ENCODE measurements at places on chromosomes 5 and 9. TPM values are rescaled to one million over a fixed set of nuclear protein-coding genes. Genes with fewer than 3 reads are reported as not detected.

The CAMK4 gene
- 0.21 TPM for total RNA-seq

DNA sequence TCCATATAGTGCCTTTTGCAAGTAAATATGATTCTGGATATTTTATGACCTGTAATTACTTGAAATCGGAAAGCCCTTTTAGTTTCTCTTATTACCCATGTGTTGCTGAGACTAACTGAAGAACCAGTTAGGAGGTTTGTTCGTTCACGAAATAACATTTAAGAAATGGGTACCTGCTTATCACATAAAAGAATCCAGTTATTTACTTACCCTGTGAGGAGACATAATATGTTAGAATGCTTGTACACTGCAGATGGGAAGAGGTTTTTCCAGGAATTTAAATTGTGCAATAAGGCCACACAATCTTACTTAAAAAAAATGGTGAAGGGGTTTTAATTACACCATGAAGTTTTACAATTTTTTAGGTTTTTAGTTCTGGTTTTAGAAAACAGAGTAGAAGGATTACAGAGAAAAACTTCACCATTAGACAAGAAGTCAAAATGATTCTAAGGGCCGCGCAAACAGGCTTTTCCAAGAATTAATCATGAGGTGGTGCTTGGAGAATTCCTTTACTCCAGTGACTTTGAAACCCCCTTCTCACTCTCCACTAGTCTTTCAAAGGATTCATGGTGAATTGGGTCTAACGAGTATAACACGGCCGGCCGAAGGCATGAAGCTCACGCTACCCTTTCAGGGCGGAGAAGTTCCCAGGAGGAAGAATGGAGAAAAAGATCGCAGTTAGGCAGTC is 1.1 kb upstream of the PTGER4 start:
- DNase-seq: no peak

- peak; percentile 80 for DNase-seq
These were observed at the start of gene MCC for GRCh38 chr5:113487781-113488644. MCC (minus strand) TSS chr5:113488453.

DNA sequence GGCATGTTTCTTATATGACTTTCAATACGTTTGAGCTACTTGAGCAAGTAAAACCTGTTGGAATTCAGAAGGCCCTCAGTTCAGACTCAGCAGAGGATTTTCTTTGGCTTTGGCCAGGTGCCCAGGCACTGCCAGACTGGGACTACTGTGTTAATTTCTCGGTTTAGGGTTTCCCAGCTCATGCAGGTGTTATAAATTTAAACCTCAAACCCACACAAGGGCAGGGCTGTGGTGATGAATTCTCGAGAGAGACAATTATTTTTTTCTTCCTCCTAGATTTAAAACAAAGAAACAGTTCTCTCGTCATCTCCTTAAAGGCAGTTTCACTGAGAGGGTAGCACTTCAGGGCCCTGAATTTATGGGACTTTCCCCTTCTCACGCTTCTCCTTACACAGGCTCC is 406.0 kb upstream of the PIK3R1 start:
- no peak for DNase-seq

DNA sequence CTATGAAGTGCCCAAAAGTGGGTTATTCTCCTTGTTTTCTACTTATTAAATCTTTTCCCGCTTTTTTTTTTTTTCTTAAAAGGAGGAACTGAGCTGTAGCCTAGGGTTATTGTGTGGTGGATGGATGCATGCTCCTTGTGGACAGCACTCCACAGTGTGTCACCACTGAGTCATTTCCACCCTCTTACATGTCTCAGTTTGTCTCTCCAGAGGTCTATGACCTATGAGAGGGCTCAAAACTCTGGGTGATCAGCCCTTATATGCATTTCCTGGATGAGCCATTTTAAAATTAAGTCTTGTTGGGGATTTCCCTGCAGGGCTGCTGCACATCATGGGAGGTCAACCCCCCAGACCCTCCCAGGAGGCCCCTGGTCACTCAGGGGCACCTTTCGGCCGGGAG is 102.2 kb upstream of the MOCS2 start:
- peak; percentile 50 for DNase-seq

DNA sequence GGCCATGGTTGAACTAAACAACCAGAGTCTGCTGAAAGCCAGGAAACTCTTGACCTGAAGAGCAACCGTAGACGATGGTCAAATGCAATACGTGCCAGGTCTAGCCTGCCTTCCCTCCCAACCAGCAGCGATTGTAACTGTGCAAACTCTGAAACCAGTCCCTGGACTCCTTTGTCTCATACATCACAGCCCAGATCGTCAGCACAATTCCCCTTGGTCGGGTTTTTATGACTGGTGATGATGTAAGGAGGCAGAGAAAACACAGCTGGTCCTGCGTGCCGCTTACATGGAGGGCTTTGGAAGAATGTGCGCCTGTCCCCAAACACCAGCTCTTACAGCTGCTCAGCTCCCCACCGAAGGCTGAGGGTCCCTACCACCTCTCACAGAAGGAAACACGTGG is 24.6 kb downstream of the SMIM23 start:
- no peak for DNase-seq

Measured in MCF 10A (cell line).